ENCODE measurements at places on chromosomes 3 and 15.
A peak's percentile ranks its signal among the peaks of the same experiment; 100 is the strongest.

DNA sequence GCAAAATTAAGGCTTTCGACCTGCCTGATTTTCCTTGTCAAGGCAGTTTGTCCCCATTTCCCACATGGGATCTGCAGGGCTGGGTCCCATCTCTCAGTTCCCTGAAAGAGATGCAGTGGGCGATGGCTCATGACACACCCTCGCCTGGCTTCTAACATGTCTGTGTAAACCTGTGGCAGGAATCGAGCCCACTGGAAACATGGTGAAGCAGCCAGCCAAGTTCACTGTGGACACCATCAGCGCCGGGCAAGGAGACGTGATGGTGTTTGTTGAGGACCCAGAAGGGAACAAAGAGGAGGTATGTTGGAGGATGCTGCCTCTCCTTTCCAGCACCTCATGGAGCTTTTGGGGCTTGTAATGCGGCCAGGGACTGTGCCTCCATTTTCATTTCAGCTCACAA, 86.4 kb downstream of the FLNB start:
- no peak for DNase-seq

- DNase-seq: peak; percentile 18
Measured at GRCh38 chr3:122857019-122857418, 62.1 kb downstream of the SLC49A4 start.

DNA sequence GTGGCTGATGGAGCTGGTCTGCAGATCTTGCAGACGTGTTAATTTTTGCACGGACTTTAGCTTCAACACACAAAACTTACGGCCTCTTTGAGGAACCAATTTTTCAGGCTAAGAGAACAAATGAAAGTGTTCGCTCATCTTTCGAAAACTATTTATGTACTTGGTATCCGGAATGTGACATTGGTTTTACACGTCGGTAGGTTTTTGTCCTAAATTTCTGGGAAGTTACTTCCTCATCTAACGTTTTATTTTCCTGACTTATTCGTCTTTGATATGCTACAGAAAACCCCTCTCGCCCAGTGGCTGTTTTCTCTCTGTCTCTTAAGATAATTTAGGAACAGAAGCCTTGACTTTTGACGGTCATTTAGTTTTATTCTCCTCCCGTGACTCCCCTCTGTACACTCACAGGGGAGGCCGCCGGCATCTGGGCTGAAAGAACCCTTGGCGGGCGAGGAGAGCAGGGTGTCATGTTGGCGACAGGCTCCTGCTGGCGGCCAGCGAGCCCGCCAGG, 834 bp upstream of the GREM1 start:
- peak; percentile 24 for DNase-seq

DNA sequence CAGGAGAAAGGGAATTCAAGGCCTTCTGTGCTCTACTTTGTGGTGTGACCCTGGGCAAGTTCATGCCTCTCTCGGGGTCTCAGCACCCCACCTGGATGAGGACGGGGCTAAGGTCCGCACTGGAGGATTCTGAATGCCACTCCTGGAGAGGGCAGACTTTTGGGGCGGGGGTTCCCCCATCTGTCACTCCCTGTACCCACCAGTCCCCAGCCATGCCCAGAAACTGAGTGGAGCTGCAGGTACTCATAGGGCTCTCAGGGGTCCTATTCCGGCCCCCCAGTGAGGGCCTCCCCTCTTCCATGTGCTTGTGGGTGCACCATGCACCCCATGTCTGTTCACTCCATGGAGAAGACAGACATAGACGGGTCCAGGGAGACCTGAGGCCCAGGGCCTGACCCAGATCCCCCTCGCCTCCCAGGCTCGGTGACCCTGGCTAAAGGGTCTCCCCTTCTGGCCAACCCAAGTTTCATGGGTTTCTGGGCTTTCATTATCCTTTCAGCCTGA, 26.0 kb downstream of the ACSBG1 start:
- DNase-seq: no peak

GRCh38 chr3:110530902-110531301, 540.7 kb upstream of the NECTIN3 start:
- no peak for DNase-seq

DNA sequence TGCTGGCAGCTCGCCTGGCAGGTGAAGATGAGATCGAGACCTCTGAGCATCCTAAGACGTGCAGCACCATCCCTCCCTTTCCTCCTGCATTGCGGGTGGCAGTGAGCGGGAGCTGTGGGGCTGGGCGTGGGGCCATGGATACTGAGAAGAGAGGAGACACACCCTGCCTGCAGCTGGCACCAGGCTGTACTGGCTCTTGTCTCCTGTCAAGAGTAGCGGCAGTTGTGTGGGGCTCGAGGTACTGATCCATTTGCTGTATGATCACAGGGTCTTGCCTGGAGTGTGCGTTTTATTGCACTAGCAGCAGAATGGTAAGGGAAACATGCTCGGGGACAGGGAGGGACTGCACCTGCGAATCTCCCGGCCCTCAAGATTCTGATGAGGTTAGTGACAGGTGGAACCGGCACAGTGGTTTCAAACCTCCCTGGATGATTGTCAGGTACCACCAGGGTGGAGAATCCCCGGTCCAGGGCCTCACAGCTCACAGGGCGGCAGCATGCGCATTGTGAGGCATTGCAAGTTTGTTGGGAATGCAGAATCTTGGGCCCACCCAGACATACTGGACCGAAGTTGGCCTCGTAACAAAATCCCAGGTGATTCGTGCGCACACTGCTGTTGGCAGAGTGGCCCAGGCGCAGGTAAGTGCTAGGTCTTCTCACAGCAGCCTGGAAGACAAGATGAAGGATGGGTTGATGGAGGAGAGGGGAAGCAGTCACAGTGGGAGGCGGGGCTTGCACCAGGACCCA, 14.1 kb downstream of the SYNM start:
- DNase-seq: no peak

DNA sequence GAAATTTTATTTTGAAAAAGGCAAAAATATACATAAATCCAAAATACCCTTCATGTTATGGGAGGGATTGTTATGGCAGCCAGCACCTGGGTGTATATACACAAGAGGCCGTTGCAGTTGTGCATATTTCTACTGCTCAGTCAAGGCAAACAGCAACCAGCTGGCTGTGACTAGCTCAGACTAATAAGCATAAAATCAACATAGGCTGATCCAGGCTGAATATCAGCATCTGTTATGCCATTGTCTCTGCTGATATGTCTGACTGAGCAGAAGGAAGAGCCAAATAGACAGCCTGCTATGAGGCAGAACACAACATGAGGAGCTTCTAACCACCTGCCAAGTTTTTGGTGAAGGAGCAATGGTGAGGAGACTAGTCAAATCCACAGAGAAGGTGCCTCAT, 457.5 kb upstream of the ALCAM start:
- no peak for DNase-seq

GRCh38 chr15:75796321-75796720, 46.9 kb upstream of the UBE2Q2 start:
- no peak for DNase-seq

GRCh38 chr3:1139071-1139470, 46.2 kb downstream of the CNTN6 start:
- no peak for DNase-seq

GRCh38 chr3:168859143-168859542, 763.4 kb upstream of the GOLIM4 start:
- DNase-seq: no peak

DNA sequence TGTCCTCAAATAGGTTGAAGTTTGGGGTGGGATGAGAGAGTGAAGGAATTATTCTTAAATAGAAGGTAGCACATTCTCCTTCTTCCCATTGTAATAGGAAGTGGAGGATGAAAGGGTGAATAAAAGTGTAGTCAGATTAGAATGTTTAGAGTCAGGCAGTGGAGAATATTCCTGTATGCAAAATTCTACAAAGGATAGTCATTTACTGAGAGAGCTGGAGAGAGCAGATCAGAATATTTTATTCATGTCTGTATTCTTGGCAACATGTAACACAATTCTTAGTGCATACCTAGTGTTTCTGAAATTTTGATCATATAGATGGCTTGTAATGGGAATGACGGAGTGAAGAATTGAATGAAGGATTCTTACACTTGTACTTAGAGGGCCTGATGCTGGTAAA, 139.1 kb downstream of the LSAMP start:
- no peak for DNase-seq

DNA sequence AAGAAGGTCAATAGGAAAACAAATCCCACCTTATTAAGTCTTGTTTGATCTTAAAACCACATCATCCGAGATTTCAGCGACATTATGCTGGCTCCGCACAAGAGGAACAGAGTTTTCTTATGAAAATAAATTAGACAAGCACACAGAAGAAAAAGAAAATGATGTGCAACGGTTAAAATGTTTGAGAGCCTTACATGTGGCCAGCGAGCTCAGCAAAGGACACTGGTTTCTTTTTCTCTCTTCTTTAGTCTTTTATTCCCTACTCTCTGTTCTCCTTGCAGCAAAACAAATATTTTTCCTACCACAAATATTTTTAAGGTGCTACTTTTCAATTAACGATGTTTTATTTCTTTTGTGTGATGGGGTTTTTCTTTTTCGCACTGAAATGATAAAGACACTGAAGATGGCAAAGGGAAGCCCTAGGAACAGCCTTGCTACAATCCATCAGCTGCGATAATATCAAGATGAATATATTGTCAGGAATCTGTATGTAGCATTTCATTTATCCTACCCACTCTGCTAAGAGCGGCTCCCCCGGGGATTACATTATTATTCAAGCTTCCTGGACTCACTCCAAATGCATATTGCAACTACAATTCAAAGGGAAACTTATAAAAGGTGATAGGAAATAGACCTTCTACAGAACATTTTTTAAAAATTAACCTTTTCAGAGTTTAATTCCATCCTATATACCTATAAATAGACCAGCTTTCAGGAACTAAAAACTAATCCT, 72.9 kb downstream of the ANXA2 start:
- DNase-seq: no peak

GRCh38 chr3:177468331-177468730, 271.0 kb upstream of the TBL1XR1 start:
- DNase-seq: no peak

- no peak for DNase-seq
Measured at GRCh38 chr15:98684436-98684835, 36.1 kb downstream of the IGF1R start.

GRCh38 chr15:99981839-99982658, 248.8 kb upstream of the LYSMD4 start:
- no peak for DNase-seq

- DNase-seq: no peak
Measured at GRCh38 chr15:59200560-59200959, 6.1 kb upstream of the LDHAL6B start.

- DNase-seq: no peak
Measured at GRCh38 chr3:73719861-73720260, 95.1 kb upstream of the PDZRN3 start.

- no peak for DNase-seq
Measured at GRCh38 chr3:59772416-59773408, 722.9 kb upstream of the CFAP20DC start.

- DNase-seq: no peak
Measured at GRCh38 chr3:17967953-17968607, 225.6 kb upstream of the TBC1D5 start.

GRCh38 chr3:132256989-132257388, 60.2 kb upstream of the ACP3 start:
- DNase-seq: no peak

DNA sequence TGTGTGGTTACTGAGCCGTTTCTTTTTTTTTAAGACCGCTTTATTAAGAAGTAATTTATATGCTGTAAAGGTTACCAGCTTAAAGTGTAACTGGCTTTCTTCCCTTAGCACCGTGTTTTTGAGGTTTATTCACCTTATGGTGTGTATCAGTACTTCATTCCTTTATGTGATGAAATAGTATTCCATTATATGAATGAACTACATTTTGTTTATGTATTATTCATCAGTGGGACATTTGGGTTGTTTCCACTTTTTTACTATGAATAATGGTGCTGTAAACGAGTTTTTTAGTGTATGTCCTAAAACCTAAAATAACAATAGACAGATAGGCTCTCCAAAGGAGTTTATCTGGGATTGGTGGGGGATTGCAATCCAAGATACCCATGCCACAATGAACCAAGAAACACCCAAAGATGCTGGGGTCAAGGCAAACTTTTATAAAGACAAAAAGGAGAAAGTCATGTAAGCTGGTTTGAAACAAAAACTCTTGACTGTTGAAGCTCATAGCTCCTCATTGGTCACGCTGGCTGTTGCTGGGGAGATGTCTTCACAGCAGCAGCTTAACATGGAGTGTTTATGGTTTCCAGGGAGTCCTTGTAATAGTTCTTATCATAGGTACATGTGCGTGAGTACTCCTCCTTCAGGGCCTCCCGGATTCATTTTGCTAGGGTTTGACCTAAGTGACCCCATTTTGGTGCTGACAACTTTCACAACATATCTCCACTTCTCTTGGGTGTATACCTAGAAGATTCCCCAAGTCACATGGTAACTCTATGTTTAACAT, 16.0 kb downstream of the TM2D3 start:
- no peak for DNase-seq

- no peak for DNase-seq
Measured at GRCh38 chr3:196629228-196629627, 10.3 kb upstream of the NRROS start.

DNA sequence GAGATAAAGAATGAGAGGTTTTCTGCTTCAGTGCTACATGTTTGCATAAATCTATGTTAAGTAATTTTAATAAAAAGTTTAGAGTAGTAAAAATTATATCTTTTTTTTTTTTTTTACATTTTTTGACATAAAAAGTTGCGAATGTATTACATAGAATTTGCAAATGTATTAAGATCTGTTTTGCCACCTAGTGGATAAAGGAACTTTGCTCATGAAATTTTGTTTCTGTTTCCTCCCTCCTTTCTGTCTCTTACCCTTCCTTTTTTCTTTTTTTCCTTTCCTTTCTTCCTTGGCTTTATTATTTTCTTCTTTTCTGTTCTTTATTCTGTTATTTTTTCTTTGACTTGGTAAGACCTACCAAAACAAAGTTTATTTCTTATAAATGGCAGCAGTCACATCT, 58.5 kb upstream of the UTS2B start:
- no peak for DNase-seq

DNA sequence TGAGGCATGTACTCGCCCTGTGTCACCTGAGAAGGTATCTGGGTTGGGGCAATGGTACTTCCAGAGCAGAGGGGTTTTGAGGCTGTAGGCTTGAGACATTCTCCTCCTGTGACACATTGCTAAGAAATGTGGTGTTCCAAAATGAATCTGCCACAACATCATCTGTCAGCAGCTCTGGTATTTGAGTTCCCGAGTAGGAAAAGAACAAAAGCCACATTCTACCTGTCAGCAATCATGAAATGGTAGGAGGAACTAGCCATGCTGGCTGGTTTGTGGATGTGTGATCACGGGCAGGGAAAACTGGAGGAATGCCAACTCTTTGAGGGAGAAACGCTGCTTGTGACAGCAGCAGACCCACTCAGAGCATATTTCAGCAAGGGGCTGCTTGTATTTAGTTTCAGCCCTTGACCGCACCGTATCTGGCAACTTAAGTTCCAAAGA, 579.4 kb upstream of the TBL1XR1 start:
- no peak for DNase-seq
